Renal cortex interstitium (tissue), 15 donors: ENCODE measurements at places on chromosomes 2 and 18. TPM values are rescaled to one million over a fixed set of nuclear protein-coding genes. Genes with fewer than 3 reads are reported as not detected.

- DNase-seq = no peak
These were observed 119.5 kb downstream of the NCK2 start for GRCh38 chr2:105864262-105864661.

DNA sequence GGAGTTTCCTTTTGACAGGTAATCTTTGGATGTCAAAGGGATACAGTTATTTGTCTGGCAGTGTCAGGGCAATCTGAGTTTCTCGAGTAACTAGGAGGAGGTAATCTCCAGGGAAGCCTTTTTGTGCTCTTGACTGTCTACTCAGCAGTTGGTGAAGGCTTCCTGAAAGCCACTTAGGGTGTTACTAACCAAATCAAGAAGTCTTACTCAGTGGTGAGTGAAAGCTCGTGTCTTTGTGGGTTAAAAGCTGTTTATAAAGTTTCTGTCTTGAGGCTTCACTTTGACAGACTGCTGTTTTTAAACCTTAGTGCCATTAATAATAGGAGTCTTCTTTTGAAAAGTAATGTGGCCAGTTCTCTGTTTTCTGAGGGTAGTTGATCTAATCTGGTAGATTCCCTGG is 1.7 kb downstream of the THSD7B start:
- DNase-seq = no peak

- DNase-seq = no peak
These were observed 14.7 kb upstream of the ITGB6 start for GRCh38 chr2:160214461-160215445.

DNA sequence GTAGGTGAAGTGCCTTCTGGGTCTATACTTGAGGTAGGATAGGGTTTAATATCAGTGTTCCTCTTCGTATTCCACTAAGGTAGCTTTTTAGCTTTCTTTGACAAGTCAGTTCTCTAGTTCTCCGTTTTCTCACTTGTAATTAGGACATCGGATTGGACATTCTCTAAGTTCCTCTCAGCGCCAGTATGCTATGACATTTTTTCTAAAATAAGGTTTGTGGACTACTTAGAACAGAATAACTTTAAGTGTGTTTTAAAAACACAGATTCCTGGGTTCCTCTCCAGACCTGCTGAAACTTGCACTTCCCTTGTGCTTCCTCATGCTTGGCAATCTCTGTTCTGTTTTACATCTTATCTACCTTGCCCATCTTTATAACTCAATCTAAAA is 69.3 kb upstream of the YWHAQ start:
- DNase-seq = no peak

DNA sequence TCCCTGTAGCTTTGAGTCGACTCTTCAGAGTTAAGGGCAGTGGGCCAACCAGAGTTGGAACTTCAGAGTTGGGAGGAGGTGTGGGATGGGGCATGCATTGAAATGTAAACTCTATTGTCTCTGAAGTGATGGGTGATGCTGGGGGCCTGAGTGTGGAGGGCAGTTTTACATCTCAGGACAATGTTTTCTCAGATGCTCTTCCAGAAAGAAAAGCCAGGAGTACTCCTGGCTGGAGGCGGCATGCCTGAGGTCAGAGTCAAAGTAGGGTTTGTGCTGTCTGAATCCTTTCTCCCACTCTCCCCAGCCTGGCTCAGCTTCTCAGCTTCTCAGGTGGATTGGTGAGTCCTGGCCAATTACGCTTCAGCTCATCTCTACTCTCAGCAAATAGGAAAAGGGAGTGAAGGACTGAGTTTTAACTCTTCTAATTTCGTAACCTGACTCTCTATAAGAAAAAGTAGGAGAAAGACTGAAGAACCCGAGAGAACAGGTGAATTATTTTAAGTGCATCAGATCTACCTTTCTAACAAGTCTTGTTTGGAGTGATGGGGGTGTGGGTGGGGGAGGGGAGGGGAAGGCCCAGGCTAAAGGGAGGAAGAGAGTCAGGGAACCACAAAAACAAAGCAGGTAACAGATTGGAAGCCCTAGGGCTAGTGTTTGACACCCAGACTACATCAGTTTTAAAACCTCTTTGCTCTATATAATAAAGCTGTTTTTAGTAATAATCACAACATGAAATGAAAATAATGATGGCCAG is 107.5 kb upstream of the PELI1 start:
- DNase-seq = no peak

DNA sequence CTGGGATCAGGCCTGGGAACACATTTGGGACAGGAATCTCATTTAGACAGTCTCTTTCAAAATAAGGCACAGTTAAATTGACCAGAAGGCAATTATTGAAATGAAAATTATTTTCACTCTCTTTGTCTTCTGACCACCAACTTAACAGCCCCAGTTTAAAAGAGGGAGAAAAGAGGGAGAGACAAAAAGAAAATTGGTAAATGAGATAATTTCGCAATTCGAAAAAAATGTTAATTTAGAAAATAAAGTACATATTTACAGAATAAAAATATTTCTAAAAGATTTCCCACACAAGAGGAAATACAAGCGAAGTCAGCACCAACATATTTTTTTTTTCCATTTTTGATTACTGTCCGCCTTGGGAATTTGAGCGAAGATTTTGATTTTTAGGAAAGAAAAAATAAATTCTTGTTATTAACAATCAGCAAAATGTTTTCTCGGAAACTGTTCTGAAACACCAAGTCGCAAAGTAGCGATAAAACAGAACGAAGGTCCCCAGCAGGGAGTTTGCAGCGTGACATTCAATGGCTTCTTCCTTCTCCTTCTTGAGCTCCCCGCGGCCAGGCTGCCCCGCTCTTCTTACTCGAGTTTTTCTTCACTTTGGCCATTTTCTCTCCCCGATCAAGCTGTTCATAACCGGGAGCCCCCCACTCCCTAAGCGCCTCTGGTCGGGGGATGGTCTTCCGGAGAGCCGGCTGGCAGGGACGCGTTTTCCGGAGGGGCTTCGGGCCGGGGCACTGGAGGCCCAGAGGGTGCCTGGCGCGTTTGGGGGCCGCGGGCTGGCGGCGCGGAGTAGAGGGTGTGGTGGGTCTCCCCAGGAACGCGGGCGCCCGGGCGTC is 5.0 kb downstream of the SP9 start:
- DNase-seq = no peak

GRCh38 chr18:45785134-45785533 is 40.3 kb upstream of the SIGLEC15 start:
- DNase-seq = no peak

DNA sequence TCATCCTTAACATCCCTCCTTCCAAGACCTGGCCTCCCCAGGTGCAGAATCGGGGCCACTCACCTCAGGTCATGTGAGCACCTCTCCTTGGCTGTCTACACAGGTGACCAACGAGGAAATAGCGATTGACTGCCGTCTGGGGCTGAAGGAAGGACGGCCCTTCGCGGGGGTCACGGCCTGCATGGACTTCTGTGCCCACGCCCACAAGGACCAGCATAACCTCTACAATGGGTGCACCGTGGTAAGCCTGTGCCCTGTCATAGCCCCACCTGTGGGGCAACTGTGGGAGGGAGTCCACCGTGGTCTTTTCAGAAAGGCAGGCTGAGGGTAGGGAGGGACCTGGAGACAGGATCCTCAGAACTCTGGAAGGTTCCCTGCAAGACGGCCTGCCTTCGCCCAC is 54.3 kb downstream of the BOLA3 start:
- no peak for DNase-seq

- DNase-seq = no peak
These were observed 96.5 kb upstream of the SERTAD2 start for GRCh38 chr2:64750001-64750816.

DNA sequence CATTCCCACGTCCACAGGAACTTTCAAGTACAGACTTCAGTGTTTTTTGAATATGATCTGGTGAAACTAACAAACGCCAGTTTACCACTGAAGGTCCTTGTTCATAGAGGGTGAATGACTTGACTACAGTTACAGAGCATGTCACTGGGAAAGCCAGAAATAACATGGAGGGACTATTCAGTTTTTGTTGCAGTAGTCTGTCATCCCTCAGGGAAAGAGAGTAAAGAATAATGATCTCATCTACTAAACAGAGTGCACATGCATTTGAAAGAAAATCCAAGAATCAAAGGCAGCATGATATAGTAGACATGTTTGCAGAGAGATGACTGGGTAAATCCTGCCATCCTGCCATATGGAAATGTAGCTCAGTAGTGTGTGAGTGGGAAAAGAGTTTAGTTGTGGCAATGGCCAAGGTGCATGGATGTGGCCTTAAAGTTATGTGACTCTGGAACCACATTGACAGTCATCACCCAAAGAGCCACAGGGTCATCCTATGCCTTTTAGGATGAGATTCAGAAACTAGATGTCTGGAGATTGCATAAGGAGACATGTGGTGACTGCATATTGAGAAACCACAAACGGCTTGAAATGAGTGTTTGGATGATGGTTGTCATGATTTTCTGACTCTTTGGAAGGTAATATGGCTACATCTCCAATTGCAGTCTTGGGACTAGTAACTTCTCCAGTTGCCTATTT is 125.3 kb upstream of the ZEB2 start:
- DNase-seq = no peak

GRCh38 chr2:40032650-40033319 is 253.7 kb upstream of the THUMPD2 start:
- DNase-seq = no peak

DNA sequence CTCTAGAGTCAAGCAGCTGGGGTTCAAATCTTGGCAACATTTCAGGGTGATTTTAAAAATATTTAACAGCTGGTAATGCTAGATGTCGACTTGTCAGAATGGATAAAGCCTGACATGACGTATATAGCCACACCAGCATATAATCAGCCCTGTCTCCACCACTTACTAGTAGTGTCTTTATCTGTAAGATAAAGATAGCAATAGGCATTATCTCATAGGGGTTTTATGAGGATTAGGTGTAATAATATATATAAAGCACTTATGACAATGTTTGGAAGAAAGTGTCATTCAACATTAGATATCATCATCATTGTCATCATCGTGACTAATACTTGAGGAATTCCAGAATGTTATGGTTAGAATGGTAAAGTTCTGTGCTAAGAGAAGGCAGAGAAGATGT is 369.0 kb upstream of the CWC22 start:
- DNase-seq = no peak

DNA sequence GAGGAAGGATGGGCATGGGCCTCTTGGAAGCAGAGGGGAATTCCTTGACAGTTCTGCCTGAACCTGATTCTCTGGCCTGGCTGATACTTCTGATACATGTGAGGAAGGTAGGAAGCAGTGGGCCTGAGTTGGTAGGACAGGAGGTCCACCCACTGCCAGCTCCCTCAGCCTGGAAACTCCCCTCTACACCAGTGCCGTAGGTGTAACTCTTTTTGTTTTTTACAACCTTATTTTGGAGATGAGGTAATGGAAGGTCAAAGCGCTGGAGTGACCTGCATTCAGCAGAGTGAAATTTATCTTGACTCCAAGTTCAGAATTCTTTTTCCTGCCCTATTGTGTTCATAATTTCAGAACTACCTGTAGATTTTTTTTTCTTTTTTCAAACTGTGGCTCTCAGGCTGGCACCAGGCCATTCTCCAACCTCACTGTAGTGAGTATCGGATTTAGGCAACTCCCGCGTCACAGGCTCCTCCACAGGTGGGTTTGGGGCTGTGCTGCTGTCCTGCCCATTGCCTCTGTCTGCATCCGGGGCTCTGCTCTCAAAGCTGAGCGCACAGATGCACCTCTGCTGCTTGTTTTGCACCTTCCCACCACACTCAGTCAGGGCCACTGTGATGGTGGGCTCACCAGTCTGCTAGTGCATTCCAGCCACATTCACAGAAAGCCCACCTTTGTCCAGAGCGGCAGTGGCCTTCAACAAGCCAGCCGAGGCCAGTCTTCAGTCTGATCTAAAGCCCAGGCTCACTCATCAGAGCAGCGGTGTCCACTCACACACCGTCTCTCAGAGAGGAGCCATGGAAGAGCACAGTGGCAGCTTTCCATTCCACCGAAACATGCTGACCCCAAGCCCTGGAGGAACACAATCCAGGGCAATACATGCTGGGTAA is 87.2 kb downstream of the UXS1 start:
- DNase-seq = no peak

DNA sequence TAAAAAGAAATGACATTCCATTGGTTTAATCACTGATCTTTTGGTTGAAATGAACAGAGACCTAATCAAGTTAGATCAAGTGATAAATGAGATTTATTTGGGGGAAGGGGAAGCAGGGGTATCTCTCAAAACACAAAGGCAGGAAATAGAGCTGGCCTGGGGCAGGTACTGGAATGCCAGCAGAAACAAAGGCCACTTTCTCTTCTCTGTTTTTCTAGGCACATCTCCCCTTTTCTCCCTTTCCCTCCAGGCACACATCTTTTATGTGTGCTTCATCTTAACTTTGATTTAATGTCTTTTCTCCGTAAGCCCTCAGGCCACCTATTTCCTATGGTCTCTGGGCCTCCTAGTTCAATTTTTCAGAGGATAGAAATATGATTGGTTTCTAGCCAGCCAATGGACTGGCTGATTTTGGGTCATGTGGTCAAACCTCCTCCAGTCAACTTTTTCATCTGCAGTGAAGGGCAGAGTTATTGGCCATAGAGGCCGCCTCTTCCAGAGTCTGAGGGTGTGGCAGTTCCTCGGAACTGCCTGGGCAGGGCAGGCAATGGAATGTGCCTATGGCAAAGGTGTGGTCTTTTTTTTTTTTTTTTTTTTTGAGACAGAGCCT is 58.9 kb upstream of the FAM136A start:
- DNase-seq = no peak

GRCh38 chr2:44965684-44966083 is 24.2 kb downstream of the SIX3 start:
- no peak for DNase-seq

DNA sequence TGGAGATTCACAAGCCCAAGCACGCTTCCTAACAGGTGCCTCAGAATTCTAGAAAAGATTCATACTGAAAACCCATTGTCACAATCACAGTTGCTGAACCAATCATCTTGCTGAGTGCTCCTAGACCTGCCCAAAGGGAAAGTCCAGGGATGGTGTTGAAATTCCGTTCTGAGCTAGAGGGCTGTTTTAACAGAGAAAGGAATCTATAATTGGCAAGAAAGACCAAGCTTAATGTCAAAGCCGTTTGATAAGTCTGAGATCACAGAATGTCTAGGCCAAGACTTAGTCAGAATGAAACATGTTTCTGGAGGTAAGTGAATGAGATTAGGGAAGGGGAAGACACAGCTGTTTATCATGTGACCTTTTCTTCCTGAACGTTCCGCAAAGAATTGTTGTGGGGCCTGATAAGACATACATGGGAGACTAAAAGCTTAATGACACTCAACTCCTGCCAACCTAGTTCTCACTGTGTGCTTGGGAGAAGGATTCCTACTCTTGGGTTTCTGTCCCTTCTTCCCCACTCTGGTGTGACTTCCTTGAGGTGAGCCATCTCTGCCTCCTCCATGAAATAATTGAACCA is 27.5 kb downstream of the PMAIP1 start:
- no peak for DNase-seq

- no peak for DNase-seq
These were observed 250.0 kb downstream of the SMAD2 start for GRCh38 chr18:47680488-47680887.

RAD51AP2 gene
- polyA plus RNA-seq = 0.17 TPM

MAPRE2 gene
- polyA plus RNA-seq = 33.6 TPM

CFAP53 gene
- polyA plus RNA-seq = 3.9 TPM

GALNT5 gene
- 0.50 TPM for polyA plus RNA-seq

PROKR1 gene
- polyA plus RNA-seq = 0.37 TPM

NT5DC4 gene
- 0.37 TPM for polyA plus RNA-seq

FAM117B gene
- polyA plus RNA-seq = 27.9 TPM

ASIC4 gene
- polyA plus RNA-seq = 0.29 TPM
